ENCODE measurements at places on chromosomes 12 and 14.

GRCh38 chr14:43169722-43170121, 1337.4 kb downstream of the FSCB start:
- DNase-seq: no peak

DNA sequence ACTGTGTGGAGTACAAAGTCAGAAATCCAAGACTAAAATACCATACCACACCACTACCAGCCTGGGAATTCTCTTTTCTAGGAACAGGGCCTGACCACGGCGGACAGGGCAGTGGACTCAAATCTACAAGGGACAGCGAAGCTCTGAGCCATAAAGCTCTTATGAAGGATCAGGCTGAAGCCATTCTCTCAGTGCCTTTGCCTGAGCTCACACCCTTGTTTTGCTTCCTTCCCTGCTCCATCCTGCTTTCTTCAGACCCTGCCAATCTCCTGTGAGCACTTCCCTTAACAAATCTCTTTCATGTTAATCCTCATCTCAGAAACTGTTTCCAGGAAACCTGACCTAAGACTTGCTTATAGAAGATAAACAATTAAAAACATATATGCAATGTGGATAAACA, 398.5 kb downstream of the MDGA2 start:
- DNase-seq: no peak

- DNase-seq: no peak
Measured at GRCh38 chr12:52338241-52338960, 17.2 kb upstream of the KRT83 start.

GRCh38 chr14:73752297-73752992, 38.3 kb upstream of the PNMA1 start:
- DNase-seq: peak; percentile 76

- DNase-seq: no peak
Measured at GRCh38 chr14:96143906-96144305, 60.7 kb upstream of the BDKRB2 start.

- DNase-seq: no peak
Measured at GRCh38 chr14:96049932-96050331, 10.8 kb downstream of the C14orf132 start.

DNA sequence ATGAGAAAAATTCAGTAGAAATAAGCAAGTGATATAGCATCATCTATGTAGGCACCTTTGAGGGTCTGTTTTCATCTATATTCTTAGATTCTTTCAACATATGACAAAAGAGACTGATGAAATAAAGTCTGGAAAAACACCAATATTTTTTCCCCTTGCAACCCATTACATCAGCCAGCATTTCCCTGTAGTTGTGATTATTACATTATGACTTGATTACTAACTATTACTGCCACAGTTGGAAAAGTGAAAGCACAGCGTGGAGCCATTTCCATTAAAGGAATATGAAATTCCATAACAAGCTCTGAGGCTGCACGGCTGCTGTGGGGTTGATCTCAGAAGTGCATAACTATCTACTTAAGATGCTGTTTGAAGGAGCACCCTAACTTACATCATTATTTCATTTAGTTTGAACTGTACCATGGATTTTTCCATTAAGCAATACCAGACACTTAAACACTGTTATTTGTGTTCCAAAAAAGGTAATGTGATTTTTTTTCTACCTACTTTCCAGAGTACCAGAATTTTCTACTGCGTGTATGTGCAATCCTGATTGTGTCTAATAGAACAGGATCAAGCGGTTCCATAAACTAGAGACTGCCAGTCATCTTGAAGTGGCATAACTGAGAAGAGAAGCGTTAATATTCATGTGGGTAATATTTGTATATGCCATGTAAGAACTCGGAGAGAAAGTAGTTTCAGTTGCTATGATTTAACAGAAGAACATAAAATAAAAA, 405.5 kb downstream of the MDGA2 start:
- no peak for DNase-seq

DNA sequence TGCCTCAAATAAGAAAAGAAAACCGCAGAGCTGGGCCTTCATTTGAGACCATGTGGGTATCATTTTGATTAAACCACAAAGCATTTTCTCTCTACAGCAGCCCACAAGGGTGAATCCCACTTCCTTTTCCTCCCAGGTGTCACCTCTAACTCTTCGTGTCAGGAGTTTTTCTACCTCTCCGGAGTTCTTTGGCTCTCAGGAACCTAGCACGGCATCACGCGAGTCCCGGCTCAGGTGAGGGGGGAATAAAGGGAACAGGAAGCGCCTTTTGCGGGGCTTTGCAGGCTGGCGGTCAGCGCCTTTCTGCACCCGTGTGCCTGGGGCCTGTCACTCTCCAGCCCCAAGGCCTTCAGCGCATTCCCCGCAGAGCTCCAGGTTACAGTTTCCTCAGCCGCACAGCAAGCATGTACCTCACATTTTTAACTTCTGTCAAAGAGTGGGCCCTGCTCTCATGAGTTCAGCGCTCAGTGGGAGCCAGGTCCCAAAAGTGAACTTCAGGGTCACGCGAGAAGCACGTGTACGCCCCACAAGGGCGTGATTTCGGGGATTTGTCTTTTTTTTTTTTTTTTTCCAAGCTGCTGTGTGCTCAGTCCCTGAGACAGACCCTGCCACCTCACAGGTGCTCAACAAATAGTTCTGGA, 740 bp upstream of the PRPF40B start:
- DNase-seq: no peak

- no peak for DNase-seq
Measured at GRCh38 chr12:93109551-93110203, 180.6 kb upstream of the EEA1 start.

DNA sequence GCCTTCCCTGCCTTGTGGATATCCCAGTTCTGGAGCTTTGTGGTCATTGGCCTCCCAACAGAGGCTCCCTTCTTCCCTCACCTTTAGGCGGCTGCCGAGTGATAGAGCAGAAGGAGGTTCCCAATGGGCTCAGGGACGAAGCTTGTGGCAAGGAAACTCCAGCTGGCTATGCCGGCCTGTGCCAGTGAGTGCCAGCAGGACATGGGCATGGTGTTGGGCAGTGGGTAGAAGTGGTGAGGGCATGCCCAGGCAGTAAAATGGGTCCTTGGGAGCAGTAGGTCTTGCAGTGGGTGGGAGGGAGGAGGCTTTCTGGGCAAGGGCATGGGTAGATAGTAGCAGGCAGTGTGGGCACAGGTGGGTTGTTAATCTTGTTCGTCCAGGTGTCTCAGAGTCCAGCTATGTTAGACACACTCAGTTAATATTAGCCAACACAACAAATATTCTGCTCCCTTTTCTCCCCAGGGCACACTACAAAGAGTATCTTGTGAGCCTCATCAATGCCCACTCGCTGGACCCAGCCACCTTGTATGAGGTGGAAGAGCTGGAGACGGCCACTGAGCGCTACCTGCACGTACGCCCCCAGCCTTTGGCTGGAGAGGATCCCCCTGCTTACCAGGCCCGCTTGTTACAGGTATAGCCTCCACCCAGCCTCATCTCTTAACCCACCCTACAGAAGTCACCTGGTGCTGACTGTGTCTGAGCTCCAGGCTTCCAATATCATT, 1.1 kb upstream of the IRF9 start:
- no peak for DNase-seq

DNA sequence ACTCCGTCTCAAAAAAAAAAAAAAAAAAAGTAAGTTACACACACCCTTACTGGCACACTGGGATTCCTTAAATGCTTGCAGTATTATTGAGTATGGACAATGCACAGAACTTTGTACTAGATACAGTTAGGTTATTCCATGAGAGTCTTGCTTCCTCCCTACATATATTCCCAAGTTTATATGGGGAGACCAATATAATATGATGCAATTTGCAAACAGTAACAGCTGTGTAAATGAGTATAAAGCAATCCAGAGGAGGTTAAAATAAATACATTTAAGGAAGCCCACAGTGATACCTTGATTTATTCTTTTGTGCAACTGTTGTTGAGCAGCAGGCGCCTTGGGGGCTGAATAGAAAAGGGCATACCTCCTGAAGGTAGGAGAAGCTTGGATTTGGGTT, 26.6 kb downstream of the RASSF3 start:
- DNase-seq: no peak

- DNase-seq: no peak
Measured at GRCh38 chr12:114166362-114166761, 200.2 kb upstream of the RBM19 start.

GRCh38 chr12:112685321-112685720, 106.2 kb upstream of the RPH3A start:
- DNase-seq: no peak

DNA sequence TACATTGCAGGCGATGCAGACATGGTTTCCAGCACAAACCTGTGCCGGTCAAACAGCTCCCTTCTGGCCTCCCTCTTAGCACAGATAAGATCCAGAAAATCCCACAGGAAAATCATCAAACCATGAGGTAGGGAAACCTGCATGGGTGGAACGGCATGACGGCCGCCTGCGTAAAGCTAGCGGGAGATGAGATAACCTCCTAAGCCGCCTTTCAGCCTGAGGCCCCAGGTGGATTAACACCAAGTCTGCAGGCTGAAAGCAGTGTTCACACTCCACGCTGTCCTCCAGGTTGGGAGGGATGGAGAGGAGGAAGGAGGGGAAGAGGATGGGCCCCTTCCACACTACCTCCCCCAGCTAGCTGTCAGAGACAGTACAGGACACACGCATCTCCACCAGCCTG, 63.8 kb downstream of the TSPAN11 start:
- no peak for DNase-seq

DNA sequence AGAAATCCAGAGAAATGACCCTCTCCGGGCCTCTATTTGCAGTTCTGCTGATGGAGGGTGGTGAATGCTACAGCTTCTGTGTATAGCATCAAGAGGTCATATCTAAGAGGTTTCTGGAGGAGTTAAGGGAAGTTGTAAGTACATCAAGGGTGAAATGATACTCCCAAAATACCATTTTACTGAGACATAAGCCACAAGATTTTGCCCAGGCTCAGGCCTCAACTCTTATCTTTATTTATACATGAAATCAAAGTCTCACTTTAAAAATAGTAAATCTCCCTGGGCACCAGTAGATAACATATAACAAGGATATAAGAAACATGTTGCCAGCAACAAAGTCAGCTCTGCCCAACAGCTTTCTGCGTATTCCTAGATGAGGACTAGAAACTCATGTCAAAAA, 40.4 kb downstream of the NIN start:
- no peak for DNase-seq

DNA sequence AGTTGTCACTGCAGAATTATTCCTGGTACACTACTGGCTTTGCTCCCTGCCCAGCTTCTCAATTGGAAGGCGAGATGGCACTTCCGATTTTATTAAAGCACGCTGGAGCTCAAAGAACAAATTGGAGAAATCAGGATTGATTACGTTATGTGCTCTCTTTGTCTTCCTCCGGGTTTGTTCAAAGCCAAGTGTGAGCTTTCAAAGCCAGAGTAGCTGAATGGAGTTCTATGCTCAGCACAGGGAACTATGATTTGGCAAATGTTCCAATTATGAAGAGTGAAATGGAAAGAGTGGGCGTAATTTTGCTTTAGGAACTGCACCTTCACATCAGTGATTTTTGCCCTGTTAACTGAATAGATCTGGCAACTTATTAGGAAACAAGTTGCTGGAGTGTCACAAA, 72.4 kb downstream of the FLRT2 start:
- no peak for DNase-seq

DNA sequence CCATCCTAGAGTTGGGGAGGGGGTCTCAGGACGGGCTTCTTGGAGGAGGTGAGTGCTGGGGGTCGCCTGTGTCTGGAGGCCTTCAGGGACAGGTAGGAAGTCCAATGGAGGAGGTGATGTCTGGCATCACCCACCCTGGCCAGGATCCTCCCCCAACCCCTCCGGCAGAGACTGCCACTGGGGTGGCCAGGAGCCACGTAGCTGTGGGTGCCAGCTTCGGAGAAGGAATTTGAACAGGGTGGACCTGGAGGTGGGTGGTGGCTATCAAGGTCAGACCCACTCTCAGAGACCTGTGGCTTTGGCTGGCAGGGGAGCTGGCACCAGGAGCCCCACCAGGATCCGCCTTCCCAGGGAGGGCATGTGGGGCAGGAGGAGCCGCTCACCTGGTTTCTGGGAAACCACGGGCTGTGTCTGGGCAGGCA, 9.1 kb downstream of the CEP170B start:
- no peak for DNase-seq

- no peak for DNase-seq
Measured at GRCh38 chr14:94691660-94692034, 78.3 kb downstream of the GSC start.

DNA sequence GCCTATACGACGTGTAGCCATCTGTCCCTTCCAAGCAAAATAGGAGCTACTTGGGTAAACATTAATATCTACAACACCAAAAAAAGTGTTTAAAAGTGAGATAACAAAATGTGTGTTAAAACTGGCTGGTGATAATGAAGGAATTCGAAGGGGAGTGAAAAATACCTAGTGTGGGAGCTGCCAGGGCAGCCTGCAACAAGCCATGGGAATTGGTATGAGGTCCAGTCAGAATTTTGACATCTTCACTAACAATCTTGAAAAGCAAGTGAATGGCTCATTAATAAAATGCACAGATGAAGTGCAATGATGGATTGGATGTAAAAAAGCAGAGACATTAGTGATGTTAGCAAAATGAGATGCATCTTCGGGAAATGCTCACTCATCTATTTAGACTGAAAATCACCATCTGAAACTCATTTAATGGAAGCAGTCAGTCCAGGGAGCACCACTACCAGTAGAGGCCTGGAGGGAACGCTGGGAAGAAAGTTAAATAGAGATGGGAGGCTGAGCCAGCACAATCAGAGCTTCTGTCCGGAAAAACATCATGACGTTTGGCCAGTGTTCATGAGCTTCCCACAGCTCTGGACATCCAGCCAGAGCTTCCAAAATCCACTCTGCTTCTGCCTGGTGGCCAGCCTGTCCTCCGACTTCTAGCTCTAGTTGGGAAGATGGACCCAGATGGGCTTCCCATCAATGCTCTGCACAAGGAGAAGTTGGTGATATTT, 405.0 kb upstream of the TMTC1 start:
- no peak for DNase-seq

- no peak for DNase-seq
Measured at GRCh38 chr12:69254862-69255261, 15.5 kb downstream of the CPSF6 start.

GRCh38 chr12:11741434-11742092, 92.1 kb downstream of the ETV6 start:
- no peak for DNase-seq

- no peak for DNase-seq
Measured at GRCh38 chr12:50925342-50925651, 27.0 kb upstream of the HIGD1C start.

GRCh38 chr14:31898838-31899528, 178.1 kb upstream of the ARHGAP5 start:
- no peak for DNase-seq

- DNase-seq: no peak
Measured at GRCh38 chr14:105307052-105307727, 6.4 kb upstream of the BRF1 start.

GRCh38 chr12:26360062-26360461, 164.7 kb downstream of the SSPN start:
- no peak for DNase-seq

GRCh38 chr12:25236190-25236589, 14.5 kb downstream of the KRAS start:
- no peak for DNase-seq

GRCh38 chr12:62724285-62724684, 210.7 kb downstream of the PPM1H start:
- DNase-seq: no peak

DNA sequence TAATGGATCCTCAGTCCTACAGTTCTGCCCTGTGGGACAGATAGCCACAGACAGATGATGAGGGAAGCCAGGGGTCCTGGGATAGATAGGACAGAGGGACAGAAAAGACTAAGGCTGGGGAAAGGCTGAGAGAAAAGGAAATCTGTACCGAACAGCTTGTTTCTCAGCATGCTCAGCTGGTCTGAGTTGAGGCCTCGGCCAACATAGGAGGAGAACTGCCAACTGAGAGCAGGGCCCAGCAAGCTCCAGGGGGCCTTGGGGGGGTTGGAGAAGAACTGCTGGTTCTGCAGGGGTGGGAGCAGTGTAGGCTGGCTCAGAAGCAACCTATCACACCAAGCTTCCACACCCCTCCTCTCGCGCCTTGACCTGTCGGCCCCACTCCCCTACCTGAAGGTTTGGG, 10.1 kb downstream of the IL23A start:
- DNase-seq: no peak

Measured in H54 (cell line).